ENCODE measurements at places on chromosomes 11 and 22.
A peak's percentile ranks its signal among the peaks of the same experiment; 100 is the strongest.

DNA sequence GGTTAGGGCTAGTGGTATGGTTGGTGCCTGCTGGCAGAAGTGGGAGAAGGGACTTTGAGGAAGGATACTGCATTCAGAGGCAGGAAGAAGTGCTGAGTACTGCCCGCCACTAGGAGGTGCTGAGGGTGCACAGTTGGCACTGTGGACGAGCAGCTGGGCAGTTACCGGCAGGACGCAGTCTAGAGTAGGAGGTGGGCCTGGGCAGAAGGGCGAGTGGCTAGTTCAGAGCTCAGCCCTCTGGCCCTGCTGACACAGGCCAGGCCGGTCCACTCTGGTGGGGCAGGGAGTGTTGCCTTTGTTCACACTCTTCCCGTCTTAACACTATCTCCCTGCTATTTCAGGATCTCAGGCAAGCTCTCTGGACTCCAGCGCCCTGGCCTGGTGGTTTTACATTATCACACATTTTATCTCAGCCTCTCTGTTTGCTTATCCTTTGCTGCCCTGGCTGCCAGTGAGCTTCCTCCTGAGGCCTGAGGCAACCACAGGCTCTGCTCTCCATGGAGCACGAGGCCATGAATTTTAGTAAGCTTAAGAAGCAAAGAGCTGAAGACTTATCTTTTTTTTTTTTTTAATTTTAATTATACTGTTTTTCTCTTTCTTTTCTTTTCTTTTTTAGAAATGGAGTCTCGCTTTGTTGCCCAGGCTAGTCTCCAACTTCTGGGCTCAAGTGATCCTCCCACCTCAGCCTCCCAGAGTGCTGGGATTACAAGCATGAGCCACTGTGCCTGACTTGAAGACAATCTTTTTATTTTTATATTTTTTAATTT lies 26.9 kb downstream of the SNAP29 start:
- peak; percentile 73 for DNase-seq

DNA sequence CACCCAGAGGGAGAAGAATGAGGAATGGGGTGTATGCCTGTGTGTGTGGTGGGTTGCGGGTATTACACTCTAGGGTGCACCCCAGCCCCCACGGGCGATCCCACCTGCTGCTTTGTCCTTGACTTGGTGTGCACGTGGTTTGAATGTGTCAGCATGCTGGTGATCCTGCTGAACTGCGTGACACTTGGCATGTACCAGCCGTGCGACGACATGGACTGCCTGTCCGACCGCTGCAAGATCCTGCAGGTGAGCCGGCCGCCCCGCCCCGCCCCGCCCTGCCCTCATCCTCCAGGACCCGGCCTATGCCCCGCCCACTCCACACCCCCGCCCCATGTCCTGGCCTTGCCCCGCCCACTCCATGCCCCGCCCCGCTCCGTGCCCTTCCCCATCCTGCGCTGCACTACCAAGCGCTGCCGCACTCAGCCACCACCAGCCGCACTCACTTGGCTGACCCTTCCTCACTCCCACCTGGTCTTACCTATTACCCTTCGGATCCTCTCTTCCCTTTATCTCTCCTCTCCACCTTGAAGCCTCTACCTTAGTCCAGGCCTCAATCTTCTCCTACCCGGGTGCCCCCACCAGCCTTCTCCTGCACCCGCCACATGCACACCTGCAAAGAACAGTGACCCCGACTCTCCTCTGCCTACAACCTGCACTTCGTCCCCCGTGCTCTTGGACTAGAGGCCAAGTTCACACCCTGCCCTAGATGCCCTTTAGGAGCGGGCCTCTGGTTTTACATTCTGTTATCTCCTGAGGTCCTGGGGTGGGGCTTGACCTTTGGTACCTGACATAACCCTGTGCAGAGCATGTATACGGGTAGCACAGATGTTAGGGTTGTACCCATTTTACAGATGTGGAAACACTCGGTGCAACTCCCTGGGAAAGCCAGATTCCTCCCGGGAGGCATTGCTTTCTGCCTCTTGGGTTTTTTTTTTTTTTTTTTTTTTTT lies 27.7 kb downstream of the CACNA1I start:
- DNase-seq, result no peak

- no peak for DNase-seq
Observed at GRCh38 chr11:83945976-83946375, 659.8 kb upstream of the CCDC90B start.

- DNase-seq, result no peak
Observed at GRCh38 chr11:57646799-57647303, 2.9 kb downstream of the YPEL4 start.

DNA sequence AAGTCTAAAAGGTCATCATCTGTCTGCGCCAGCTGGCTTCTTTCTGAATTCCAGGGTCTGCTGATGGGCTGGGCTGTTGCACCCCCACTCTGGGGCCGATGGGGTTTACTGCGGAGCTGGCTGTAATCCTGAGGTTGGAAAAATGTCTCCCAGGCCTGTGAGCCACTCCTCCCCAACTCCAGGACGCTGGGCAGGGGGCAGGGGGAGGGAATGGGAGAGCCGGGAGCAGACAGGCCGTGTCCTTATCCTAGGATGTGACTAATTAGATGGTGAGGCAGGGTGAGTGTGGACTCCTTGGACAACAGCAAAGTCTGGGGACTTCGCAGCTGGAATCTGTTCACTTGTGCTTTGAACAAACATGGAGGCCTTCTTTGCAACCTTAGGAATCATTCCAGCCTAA lies 48.7 kb downstream of the LRRC32 start:
- DNase-seq, result no peak

DNA sequence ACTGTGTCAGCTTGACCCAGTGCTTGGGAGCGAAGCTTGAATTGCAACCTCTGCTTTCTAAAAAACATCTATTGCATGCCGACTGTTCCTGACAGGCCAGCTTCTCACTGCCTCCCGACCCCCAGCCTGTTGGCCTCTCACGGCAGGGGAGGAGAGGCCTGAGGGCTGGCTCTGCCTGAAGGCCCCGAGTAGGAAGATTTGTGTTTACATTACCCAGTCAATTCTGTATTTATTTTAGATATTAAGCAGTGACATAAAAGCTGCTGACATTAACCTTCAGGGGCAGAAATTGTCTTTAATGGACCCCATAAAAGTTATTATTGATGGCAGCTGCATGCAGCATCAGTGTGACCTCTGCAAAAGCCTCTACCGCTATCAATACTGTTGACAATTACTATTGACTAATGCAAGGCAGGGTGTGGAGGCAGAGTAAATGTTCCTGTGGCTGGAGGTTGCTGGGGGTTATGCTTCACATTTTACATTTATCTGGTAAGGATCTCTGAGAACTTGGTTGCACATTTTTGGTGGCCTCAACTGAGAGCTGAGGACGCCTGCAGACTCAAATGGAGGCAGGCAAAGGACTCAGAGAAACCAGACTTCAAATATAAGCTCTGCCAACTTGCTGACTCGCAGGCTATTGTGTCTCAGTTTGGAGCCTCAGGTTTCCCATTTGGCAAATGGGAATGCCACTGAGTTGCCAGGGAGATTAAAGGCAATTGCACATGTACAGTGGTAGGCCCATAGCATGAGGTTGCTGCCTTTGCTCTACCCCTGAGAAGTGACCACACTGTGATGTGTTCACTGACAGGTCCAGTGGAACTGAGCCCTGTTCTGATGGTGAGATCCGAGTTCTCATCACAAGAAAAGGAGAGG lies 380.5 kb downstream of the TENM4 start:
- DNase-seq, result no peak

- no peak for DNase-seq
Observed at GRCh38 chr11:116517077-116517476, 255.7 kb downstream of the BUD13 start.

DNA sequence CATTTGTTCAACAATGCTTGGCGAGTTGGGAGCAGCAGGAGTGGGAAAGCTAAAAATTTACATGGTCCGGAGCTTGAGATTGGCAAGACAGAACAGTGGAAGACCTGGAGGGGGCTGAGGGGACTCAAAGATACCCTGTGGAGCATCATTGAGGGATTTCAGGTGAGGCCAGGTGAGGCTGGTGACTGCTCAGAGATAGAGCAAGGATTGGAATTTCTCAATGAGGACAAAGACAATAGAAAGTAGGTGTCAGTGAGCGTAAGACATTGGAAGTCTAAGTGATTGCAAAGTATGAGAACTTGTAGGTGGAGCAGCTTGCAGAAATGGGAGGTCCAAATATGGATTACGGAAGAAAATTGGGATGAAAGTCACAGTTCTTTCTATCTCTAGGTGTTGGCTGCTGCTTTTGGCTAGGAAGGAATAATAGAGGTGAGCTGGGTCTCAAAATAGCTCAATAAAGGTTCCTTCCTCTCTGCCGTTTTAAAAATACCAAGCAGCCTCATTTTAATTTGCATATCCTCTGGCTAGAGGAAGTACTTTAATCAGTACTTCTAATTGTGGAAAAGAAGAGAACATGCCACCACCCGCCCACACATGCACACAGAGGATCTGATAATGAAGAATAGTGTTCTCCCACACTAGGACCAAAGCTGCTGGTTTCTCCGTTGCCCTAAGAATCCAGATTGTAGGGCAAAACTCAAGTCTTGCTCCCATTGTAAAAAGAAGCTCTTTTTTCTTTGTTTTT lies 41.8 kb upstream of the SORL1-AS1 start:
- no peak for DNase-seq

DNA sequence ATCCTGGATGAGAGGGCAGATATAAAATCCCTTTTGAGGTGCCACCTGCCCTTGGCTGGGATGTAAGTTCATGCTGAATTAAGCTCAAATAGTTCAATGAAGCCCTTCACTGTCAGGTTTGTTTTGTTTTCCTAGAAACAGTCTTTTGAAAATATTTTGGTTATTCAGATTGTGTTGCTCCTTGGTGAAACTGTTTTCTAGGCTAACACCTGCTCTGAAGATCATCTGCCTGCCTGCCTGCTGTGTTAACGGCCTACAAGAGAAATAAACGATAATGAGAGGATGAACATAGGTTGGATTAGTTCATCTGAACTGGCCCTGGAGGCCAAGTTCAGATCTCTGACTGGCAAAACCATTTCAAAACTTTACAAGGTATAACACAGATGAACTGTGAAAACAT lies 67.4 kb downstream of the ZBTB44 start:
- no peak for DNase-seq

GRCh38 chr11:95922099-95922498 lies 1.8 kb downstream of the MTMR2 start:
- DNase-seq, result no peak

GRCh38 chr22:20905415-20906386 lies 11.5 kb upstream of the CRKL start:
- DNase-seq, result no peak

DNA sequence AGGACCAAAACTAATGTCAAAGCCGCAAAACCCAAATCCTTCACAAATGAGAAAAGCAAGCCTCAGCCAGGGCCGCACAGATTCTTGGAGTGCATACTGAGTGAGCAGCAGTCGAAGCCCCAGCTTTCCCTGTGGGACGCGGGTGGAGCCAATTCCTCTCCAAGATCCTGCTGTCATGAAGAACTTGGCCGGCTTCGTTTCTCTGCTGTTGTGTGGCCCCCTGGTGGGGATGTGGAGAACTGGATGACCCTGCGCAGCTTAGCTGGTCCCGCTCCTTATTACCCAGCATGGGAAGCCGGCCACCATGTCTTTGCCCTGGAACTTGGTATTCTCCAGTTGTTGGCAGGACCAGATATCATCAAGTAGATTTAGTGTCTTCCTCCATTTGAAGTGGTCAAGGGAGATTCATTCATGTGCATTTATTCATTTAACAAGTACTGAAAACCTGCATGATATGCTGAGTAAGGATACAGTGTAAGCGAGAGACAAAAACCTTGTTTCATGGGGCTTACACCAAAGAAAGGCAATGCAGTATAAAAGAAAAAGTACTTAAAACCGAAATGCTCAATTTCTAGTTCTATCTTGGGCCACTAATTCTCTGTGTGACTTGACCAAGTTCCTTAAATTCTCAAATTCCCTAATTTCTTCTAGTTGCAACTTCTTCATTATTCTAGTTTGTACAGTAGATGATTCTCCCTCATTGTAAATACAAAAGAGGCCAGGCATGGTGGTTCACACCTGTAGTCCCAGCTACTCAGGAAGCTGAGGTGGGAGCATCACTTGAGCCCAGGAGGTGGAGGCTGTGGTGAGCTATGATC lies 56.7 kb upstream of the CRTAM start:
- DNase-seq, result peak; percentile 88

GRCh38 chr11:10122326-10123197 lies 171.5 kb downstream of the SBF2 start:
- no peak for DNase-seq

DNA sequence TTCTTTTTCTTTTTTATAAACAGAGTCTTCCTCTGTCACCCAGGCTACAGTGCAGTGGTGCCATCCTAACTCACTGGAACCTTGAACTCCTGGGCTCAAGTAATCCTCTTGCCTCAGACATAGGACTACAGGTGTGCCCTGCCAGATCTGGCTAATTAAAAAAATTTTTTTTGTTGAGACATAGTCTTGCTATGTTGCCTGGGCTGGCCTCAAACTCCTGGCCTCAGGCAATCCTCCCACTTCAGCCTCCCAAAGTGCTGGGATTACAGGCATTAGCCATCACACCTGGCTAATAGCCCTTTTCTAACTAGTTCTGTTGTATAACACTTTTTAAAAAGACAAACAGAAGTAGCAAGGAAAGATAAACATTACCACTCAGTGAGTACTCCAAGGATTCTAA lies 57.4 kb downstream of the CSTF3 start:
- no peak for DNase-seq

DNA sequence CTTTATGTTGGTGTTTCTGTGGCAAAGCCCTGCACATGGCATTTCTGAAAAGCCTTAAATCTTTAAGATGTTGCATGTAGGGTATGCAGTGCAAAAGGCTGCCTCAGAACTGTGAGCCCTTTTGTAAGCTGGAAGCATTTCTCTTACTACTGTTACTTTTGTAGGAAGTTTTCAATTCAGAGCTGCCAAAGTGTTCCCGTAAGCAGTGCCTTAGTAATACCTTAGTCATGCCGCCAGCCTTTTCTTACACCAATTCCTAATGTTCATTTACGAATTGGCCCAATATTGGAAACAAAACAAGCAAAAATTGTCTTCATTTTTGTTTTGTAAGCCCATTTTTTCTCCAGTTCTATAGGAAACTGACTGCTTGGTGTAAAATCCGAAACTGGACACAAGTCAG lies 67.4 kb upstream of the RASSF10 start:
- DNase-seq, result no peak

DNA sequence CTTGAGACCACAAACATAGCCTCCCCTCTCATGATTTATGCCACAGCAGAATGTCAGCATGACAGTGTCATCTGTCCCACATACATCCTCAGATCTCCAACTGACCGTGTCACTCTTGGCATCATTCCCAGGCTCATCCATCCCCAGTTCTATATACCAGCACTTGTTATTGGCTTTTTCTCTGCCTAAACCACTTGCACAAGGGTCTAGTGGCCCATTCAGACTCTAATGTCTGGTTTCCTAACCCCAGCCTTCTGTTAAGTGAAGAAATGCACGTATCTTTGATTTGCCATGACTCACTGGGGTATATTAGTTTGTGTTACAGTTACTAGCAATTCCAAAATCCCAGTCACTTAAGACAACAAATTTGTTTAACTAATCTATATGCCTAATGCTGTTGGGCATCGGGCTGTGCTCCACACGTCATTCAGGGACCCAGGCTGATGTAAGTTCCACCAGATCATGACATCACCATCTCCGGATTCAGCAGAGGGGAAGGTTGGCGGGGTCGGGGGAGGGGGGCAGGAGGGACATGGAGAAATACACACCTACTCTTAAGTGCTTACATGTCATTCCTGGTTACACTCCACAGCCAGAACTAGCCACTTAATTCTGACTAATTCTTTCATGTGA lies 517.4 kb downstream of the BUD13 start:
- no peak for DNase-seq

- DNase-seq, result no peak
Observed at GRCh38 chr22:20058989-20059770, 20.9 kb upstream of the DGCR8 start.

GRCh38 chr11:24628224-24628776 lies 131.4 kb downstream of the LUZP2 start:
- no peak for DNase-seq

- DNase-seq, result peak; percentile 42
Observed at GRCh38 chr11:122439866-122440810, 215.4 kb upstream of the UBASH3B start.

Measured in fibroblast of gingiva (primary cell).